Breast epithelium (tissue), 4 donors: ENCODE measurements at places on chromosomes 7 and 10.

GRCh38 chr10:101292194-101293006, 61.6 kb upstream of the BTRC start:
- DNase-seq, result no peak

- no peak for DNase-seq
Measured at GRCh38 chr7:95904099-95904498, 131.7 kb downstream of the DYNC1I1 start.

DNA sequence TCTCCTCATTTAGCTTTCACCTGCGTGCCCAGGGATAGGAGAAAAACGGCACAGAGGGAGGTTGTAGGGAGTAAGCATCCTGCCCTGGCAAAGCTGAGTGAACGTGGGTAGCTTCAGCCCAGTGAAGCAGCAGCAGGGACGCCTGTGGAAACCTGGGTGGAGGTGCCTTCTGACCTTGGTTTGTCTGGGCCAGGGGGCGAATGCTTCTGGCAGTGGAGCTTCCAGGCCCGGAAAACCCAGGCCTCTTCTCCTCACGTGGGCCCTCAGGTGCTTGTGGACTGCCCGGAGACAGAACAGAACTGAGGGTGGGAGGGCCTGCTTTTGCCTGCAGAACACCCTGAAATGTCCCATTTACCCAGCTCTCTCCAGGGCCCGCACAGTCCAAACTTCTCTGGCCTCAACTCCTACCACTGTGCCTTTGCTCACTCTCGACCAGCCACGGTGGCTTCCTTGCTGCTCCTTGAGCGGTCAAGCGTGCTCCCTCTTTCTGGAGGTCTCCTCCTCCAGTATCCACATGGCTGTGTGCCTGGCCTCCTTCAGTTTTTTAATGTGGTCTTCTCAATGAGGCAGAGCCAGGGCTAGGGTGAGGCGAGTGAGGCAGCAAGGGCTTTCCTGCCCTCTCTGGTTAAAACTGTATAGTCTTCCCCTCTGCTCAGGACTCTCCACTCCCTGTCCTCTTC, 62.4 kb downstream of the TMEM209 start:
- no peak for DNase-seq

DNA sequence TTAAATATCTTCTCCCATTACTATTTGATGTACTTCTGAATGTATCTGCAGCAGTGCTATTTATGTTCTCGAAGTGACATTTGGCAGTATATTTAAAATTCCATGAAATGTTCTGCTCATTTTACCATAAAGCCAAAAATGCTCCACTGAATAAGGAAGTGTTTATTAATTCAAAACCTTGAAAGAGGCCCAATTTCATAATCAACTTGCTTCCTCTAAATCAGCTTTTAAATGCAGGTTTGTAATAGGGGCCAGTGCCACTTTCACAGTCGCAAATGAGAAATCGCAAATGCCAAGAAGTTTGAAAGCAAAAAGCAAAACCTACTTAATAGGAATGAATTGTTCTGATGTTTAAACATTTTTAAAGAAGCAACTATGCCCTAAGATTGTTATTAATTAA, 11.4 kb downstream of the NHLRC2 start:
- no peak for DNase-seq

GRCh38 chr10:125768219-125768855, 7.3 kb downstream of the MMP21 start:
- no peak for DNase-seq
